NCI-H526 treated with DMSO at 0.1 percent for 48 hours (cell line): ENCODE measurements at places on chromosomes 16 and 17.

DNA sequence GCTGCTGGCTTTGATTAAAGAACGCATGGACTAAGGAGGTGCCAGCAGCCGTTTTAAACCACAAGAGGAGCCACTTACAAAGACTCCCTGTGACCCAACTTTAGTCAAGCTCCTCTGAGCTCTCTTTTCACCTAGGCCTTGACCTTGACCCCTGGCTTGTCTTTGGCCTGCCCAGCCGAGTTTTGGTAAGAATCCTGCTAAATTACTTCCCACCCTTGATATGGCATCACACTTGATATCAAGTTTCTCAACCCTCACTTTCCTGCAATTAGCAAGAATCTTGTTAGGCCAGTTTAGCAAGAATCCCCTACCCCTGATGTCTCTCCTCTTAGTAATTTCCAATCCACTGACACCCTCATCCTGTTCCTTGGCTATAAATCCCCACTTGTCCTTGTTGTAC, 232.8 kb upstream of the SALL1 start:
- no peak for DNase-seq

DNA sequence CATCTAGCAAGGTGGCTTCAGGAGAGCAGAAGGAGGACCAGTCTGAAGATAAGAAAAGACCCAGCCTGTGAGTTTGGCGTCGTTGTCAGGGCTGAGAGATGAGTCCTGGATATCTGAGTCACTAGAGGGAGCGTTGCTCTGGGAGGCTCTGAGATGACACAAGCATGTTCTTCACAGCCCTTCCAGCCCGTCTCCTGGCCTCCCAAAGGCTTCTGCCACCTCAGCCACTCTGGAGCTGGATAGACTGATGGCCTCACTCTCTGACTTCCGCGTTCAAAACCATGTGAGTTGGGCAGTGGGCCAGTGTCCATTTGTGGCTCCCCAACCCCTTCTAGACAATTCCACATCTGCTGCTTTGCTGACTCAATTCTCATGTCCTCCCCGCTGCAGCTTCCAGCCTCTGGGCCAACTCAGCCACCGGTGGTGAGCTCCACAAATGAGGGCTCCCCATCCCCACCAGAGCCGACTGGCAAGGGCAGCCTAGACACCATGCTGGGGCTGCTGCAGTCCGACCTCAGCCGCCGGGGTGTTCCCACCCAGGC, 2.3 kb downstream of the TGFB1I1 start:
- no peak for DNase-seq

DNA sequence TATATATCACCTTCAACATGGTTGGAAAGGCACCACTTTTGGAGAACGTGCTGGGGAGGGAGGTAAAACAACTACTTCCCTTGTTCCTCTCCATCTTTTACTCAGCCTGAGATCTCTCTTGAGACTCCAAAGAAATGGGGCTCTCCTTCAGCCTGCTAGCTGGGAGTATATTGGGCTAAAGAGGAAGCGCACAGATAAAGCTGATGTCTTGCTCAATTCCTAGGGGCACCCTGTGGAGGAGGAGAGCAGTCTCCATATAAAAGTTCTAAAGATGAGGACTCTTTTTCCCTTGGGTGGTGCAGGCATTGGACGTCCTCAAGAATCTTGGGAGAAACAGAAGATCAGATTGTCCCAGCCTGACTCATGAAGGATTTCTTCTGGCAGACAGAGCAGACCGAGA, 4.6 kb upstream of the ETV4 start:
- no peak for DNase-seq

- DNase-seq = no peak
These were observed 4.1 kb downstream of the TRIM65 start for GRCh38 chr17:75892556-75893224.

- no peak for DNase-seq
These were observed 644.1 kb downstream of the WWOX start for GRCh38 chr16:78743556-78743955.

GRCh38 chr17:61196302-61196704, 203.3 kb upstream of the TBX2 start:
- DNase-seq = no peak

DNA sequence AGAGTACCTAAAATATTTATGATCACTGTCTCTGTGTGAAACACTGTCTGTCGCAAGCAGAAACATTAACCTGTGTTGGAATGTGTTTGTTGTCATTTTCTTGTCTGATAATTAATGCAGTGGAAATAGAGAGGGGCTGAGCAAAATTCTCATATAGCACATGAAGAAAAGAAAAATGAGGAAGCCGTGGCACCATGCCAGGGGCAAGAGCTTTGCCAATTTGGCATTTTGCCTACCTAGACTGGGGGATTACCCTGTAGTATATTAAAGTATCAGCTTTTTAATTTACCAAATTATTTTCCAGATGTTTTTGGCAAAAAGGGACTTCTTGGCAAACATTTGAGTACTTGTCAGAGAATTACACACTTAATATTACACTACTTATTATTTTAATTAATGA, 1326.6 kb upstream of the GOT2 start:
- DNase-seq = no peak

GRCh38 chr17:75077496-75078283, 10.1 kb upstream of the SLC16A5 start:
- no peak for DNase-seq

GRCh38 chr16:88754912-88755744, 29.9 kb downstream of the PIEZO1 start:
- peak; percentile 19 for DNase-seq

- DNase-seq = no peak
These were observed 51.8 kb upstream of the JPH3 start for GRCh38 chr16:87550495-87550961.

GRCh38 chr17:67620636-67621035, 97.1 kb upstream of the NOL11 start:
- no peak for DNase-seq

- no peak for DNase-seq
These were observed 78.4 kb downstream of the NT5M start for GRCh38 chr17:17381446-17382064.

DNA sequence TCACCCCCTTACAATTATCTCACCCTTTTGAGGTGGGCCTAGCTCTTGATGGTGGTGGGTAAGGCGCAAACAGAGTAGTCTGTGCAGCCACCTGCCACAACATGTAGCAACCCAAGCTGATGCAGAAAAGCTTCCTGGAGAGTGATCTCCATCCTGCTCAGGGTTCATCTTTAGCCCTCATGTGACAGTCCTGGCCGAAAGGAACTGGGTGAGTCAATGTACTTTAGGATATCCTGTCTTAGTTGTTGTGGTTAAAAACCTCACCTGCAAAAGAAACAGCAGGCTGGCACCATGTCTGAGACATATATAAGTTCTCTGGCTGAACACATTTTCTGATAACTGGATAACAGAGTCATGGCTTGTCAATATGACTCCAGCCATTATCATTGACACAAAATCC, 183.5 kb upstream of the CPHXL start:
- no peak for DNase-seq

GRCh38 chr16:81231014-81231413, 7.5 kb upstream of the BCO1 start:
- no peak for DNase-seq

GRCh38 chr17:45240905-45241327, 19.2 kb downstream of the FMNL1 start:
- no peak for DNase-seq

DNA sequence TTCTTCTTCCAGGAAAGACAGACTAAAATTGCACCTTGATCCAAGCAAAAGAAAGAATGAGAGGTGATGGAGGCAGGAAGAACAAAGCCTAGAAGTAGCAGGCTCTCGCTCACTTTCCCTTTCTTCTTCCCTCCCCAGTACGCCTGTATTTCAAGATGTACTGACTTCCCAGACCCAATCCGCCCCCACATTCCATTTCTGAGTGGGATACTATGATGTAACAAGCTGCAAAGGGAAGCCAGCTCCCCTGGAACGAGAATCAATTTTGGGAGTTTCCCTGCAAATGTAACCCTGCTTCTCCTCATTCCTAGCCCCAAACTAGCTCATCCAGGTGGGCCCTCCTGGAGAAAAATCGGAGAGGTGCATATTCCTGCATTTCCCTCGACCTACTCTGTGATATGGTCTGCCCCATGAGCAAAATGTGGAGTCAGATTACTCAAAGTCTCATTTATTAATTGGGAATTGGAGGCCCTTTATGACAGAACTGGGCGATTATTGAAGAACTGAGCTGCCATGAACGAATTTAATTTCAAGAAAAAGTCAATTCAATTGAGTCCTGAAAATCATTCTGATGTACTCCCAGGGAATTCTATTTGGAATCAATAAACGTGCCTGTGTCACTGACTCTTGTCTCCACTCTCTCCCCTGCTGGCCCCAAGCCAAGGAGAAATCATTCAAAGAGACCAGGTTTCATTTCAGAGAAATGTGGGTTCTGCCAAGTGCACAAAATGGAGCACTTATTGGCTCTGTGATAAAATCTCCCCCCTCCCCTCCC, 398.9 kb downstream of the SHISA9 start:
- DNase-seq = no peak

- no peak for DNase-seq
These were observed 16.4 kb upstream of the CD79B start for GRCh38 chr17:63948521-63948920.

GRCh38 chr16:74650966-74651567, 15.6 kb downstream of the RFWD3 start:
- DNase-seq = no peak

GRCh38 chr17:28196636-28197035, 122.4 kb upstream of the TMEM97 start:
- no peak for DNase-seq

DNA sequence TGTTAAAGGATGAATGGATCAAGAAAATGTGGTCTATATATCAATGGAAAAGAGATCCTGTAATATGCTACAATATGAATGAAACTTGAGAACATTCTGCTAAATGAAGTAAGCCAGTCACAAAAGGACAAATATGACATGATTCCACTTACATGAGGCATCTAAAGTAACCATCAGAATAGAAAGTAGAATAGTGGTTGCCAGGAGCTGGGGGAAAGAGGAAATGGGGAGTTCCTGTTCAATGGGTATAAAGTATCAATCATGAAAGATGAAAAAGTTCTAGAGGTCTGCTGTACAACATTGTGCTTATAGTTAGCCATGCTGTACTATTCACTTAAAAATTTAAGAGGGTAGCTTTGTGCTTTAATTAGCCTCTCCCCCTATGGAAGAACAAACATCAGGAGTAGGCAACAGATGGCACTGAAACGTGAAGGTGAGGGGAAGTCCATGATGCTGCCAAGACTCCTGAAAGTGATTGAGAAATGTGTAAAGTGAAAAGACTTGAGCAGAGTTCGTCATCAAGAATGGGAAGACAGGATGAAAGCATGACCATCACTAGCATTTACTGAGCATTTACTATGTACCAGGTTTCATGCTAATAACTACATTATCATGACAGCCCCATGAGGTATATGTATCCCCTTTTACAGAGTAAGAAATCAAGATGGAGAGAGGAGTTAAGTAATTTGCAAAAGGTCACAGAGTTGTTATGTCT, 167.2 kb downstream of the CYB561 start:
- no peak for DNase-seq

DNA sequence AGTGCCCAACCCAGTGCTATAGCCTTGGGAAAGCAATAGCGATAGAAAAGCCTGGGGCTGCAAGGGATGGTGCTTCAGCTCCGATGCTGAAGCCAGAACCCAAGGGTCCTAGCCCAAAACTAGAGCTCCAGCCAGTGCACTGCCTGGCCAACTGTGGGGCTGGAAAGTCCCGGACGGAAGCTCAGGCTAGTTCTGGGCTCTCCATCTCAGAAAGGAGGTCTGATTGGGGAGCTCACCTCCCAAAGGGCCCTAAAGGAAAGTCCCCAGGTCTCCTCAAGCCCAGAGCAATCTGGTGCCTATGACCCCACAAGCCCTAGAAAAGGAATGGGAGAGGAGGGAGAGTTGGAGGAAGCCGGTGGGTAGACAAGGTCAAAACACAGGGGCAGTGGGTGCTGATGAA, 2.0 kb upstream of the ABCC3 start:
- no peak for DNase-seq

GRCh38 chr17:76865174-76865573, 3.0 kb upstream of the MGAT5B start:
- DNase-seq = no peak

DNA sequence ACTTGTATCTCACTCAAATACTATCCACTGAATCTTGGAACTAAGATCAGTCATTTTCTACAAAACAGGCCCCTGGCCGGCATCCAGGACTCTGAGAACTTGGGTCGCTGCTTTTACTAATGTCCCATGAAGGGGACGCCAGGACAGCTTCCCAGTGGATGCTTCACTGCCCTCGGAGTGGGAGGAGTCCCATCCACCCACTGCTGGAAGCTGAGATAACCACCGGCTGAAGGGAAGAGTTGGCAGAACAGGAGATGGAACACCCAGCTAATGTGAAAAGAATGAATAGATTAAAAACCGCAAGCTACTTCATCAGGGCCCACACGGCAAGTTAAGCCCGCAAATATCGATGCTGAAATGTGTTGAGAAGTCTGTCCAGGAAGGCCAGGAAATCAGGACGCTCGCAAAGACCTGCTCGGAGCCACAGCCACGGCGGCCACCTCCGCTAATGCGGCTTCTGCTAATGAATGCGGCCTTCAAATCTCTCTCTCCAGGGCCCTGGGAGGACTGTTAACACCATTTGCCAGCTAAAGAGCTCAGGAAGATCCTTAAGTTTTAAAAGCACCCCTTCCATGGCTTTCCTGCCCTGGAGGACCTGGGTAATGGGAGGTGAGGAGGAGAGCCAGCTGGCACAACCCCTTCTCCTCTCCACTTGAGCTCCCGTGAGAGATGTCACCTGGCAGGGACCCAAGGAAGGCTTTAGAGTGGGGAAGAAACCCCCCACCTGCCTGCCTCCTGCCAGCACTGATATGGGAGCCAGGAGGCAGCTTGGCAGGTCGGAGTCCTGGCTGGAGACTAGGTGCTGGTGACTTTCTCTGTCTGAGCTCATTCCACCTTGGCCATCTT, 226.6 kb upstream of the RPL38 start:
- no peak for DNase-seq

DNA sequence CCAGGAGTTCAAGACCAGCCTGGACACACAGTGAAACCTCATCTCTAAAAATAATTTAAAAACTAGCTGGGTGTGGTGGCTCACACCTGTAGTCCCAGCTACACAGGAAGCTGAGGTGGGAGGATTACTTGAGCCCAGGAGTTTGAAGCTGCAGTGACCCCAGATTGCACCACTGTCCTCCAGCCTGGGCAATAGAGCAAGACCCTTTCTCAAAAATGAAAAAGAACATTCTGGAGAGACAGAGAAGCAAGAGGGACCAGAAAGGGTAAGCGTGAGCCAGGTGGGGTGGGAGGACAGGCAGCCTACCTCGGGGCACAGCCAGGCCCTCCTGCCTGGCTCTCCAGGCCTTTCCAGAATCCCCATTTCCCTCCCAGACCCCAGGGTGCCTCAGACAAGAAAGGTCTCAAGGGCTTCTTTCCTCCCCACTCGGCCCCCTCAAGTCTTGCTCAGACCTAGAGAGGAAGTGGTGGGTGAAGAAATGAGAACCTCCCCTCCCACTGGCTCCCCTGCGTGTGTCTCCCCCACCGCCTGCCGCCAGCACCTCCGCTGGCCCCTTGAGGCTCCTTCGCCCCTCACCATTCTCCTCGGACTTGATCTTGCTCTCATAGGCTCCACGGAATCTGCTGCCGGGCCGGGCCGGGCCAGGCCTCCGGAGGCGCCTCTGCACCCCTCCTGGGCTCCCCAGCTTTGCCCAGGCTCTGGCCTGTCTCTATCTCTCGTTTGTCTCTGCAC, 503 bp downstream of the C16orf54 start:
- DNase-seq = no peak

GRCh38 chr16:7689234-7689633, 356.6 kb downstream of the RBFOX1 start:
- no peak for DNase-seq
